Stimulated activated CD8-positive, alpha-beta memory T cell treated with anti-CD3 and anti-CD28 coated beads, Interleukin-7, amount 100 ng/mL, for 48 hours (primary cell): ENCODE measurements at places on chromosomes 13 and 19.

- no peak for DNase-seq
Measured at GRCh38 chr19:6070207-6070681, 40.1 kb downstream of the RFX2 start.

DNA sequence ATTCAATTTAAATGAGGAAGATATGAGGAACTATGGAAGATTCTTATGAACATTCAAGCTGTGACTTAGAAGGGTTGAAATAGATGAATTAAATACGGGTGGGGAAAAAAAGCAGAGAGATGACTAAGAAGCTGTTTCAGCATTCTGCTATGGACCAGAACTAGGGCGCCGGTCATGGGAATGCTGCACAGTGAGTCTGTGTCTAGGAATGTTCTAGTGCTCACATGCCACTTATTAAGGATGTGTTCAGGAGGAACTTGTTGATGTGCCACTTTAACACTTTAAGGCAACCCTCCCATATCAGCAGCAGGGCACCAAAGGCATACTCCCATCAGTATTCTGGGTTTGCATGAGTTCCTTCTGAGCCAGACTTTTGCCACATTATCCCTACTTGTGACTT is 152.1 kb downstream of the POSTN start:
- DNase-seq, result no peak

DNA sequence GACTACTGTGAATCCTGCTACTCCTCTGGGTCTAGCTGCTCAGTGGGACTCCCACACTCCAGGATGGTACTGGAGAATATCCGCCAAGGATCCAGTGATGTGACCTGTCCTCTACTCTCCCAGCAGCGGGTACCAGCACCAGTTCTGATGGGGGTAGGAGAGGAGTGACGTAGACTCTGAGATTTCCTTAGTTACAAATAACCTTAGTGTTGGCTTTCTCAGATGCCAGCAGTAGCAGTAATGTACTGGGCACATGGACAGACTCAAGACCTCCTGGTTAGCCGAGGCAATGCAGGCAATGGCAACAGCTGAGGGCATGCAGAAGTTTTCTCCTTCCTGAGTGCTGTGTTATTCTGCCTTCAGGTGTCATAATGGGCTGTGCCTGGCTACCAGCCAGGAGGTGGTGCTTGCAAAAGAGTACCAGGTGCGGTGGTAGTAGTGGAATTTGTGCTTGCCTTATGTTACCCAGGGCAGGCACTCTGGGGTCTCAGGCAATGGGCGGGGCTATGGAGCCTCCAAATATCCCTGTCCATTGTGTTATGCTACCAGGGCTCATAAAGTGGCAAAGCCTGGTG is 105.3 kb upstream of the KLF5 start:
- DNase-seq, result no peak

DNA sequence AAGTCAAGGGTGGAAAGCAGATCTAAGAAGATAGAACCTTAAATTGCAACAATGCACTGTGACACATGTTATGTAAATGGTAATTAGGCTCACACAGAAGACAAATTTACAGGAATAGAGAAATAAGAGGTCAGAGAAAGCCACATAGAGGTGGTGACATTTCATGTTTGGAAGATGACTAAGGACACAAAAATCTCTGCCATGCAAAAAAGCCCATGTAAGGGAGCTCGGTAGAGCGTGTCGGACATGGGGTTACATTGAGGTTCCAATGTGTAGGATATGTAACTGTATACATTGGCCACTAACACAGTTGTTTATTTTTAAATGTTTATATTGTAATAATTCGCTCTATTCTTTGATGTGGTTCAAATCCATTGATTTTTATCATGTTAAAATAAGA is 33.7 kb downstream of the SUGT1 start:
- no peak for DNase-seq

DNA sequence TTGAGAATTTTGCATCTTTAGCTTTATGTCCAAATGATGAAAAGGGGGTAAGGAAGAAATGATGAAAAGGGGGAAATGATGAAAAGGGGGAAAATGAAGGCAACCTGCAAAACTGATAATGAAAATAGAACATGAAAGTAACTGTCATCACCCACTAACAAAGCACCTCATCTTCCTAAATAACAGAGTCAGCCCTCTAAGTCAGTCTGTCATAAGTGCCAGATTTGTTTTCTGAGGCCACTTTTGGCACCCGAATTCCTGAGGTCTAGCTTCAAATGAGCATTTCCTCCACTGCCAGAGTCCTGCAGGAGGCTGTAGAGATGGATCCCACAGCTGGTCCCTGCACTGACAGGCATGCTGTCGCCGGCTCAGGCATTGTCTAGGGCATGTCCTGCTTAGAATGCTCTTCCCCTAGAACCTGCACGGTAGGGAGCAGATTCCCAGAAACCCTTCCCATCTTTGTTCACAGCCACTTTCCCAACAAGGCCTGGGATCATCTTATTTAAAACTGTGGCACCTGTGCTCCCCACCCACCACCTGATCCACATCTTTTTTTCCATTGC is 25.3 kb downstream of the RAP2A start:
- no peak for DNase-seq

GRCh38 chr13:113663934-113664333 is 3.1 kb upstream of the GRK1 start:
- DNase-seq, result no peak

DNA sequence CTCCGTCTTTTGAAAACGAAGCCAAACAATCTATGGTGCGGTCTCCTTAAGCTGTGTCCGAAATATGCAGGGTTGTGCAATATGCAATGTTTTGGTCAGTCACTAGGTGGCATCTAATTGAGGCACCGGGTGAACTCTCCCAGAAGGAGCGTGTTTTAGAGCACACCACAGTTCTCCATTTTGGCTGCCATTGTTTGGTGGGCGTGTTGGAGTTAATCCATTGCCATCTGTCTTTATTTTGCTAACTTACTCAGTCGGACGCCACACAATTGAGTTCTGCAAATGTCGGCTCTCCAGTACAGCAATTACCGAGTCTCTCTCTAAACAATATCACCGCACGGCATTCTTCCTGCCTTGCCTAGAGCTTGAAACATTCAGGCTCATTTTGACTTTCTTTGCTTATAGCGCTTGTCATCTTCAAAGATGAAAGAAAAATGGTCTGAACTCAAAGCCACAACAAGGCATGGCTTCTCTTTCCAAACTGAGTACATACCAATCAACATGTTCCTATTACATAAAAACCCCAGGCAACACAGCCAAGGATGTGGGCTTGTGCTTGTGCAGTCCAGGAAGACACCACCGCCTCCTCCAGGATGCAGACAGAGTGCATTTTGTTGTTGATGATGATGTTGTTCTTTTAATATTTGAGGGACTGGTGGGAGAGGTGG is 182.0 kb upstream of the SERP2 start:
- DNase-seq, result no peak

DNA sequence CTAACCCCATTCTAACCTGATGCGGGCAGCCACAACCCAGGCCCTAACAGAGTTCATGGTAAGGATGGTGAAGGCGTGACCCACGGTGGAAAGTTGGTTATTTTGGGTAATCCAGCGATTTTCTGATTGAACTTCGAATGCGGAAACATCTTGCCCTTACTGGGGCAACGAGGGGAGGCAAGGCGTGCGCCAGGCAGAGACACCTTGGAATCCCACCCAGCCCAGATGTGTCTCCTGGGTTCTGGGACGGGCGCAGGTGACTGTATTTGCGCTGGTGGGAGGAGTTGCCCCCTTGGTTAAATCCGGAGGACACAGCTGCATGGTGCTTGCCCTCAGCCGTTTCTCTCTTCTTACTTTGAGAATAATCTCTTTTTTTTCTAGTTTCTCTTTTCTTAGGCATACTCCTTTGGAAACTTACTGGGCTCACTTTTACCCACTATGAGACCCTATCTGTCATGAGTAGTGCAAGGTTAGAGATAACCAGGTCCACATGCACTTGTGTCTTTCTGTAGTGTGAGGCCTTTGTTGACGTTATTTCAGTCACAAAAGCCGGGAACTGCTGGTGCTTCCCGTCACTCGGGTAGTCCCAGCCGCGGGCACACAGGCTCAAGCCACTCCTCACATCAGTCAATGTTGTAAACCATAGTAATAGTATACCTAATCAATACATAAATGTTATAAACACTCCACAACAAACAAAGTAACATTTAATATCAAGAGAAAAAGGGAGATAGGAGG is 81.5 kb downstream of the ATP11A start:
- no peak for DNase-seq

GRCh38 chr19:30020189-30020588 is 78.2 kb downstream of the URI1 start:
- DNase-seq, result no peak

GRCh38 chr13:73556902-73557301 is 498.1 kb downstream of the KLF5 start:
- DNase-seq, result no peak

GRCh38 chr13:74706801-74707200 is 572.6 kb upstream of the KLF12 start:
- DNase-seq, result no peak

- DNase-seq, result no peak
Measured at GRCh38 chr19:35360880-35361420, 2.7 kb downstream of the FFAR3 start.

GRCh38 chr13:111385183-111385857 is 64.9 kb downstream of the TEX29 start:
- DNase-seq, result no peak

GRCh38 chr19:45352471-45352870 is 11.9 kb downstream of the KLC3 start:
- DNase-seq, result no peak

DNA sequence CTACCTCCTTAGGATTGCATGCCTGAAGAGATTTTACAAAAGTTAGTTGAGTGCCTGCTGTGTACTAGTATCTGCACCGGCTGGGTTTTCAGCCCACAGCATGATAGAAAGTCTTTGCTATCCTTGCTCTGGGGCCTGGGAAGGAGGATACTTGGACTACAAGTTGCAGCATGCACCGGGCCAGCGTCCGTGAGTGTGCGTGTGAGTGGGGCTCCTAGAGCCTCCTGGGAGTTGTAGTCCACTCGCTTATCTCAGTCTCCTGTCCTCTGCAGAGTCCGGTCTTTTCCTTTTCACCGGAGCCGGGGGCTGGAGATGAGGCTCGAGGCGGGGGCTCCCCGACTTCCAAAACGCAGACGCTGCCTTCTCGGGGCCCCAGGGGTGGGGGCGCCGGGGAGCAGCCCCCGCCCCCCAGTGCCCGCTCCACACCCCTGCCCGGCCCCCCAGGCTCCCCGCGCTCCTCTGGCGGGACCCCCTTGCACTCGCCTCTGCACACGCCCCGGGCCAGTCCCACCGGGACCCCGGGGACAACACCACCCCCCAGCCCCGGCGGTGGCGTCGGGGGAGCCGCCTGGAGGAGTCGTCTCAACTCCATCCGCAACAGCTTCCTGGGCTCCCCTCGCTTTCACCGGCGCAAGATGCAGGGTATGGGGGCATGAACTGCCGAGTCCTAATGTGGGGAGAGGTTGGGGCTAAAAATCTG is 20.6 kb downstream of the BRSK1 start:
- peak; percentile 20 for DNase-seq

DNA sequence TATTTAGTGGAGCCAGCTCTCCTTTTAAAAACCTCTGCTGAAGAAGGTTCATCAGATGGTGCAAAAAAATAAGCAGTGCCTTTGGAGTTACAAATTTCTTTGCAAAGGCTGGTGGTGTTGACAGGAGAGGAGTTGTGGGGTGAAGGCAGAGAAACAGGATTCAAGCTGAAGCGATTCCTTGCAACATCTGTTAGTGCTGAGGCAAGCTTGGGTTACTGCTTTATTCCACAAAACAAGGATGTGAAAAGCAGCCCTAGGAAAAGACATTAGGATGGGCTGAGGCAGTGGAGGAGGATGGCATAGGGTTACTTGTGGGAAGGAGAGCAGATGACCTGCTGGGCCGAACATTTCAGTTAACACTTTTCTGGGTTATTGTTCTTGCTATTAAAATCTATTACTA is 390.7 kb downstream of the DLEU7 start:
- DNase-seq, result no peak

DNA sequence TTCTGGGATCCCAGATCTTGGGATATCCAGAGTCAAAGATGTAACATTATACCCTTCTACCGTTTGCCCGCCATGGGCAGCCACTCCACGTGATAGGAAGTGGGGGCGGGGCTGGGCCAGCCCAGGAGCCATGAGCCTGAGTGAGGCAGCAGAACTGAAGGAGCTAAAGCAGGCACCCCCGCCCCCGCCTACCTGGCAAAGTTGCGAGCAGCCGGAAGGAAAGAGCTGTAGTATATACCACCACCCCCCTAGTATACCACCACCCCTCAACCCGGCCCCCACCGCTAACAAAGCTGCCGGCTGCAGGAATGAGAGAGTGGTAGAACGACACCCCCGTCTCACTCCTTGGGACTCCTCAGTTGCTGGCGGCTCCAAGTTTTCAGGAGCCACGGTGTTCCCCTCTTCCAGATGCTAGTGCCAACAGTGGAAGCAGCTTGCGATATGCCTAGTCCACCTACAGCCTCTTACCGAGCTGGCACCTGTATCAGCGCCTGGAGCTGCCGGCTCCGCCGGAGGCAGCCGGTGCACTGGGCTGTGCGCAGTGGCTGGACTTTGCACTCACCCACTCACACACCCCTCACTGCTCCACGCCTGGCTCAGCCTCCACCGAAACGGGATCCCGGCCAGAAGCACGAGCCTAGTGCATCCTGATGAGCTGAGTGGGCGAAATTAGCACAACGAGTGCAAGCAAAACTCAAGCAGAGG is 230.7 kb upstream of the PRR20A start:
- no peak for DNase-seq

- peak; percentile 16 for DNase-seq
Measured at GRCh38 chr19:57934820-57935665, at the start of gene ZNF418. Gene ZNF418 (minus strand): TSS chr19:57935402. CDS start chr19:57933822, 1,580 bp downstream.

- no peak for DNase-seq
Measured at GRCh38 chr13:78084401-78084800, 165.8 kb upstream of the EDNRB start.

DNA sequence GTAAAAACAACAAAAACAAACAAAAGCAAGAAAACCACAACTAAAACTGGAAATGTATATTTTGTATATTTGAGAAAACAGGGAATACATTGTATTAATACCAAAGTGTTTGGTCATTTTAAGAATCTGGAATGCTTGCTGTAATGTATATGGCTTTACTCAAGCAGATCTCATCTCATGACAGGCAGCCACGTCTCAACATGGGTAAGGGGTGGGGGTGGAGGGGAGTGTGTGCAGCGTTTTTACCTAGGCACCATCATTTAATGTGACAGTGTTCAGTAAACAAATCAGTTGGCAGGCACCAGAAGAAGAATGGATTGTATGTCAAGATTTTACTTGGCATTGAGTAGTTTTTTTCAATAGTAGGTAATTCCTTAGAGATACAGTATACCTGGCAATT is 17.1 kb downstream of the KLF5 start:
- no peak for DNase-seq

- no peak for DNase-seq
Measured at GRCh38 chr13:49499889-49500660, 4.3 kb downstream of the PHF11 start.
